Kasumi-1 (cell line): ENCODE measurements at places on chromosomes 4 and X.

- DNase-seq: no peak
These were observed 62.7 kb downstream of the HTRA3 start for GRCh38 chr4:8332038-8332857.

DNA sequence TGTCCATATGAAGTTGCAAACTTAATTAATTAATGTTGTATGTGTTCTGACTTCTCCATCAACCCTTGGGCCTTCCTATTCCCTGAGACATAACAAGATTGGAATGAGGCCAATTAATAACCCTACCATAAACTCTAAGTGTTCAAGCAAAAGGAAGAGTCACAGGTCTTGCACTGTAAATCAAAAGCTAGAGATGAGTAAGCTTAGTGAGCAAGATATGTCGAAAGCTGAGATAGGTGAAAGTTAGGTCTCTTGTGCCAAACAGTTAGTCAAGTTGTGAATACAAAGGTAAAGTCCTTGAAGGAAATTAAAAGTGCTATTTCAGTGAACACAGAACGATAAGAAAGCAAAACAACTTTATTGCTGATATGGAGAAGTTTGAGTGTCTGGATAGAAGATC lies 58.2 kb upstream of the GPRIN3 start:
- DNase-seq: no peak

GRCh38 chr4:69764311-69764710 lies 3.9 kb upstream of the SULT1B1 start:
- DNase-seq: no peak

- no peak for DNase-seq
These were observed 64.4 kb upstream of the CT45A1 start for GRCh38 chrX:135649029-135649428.

- peak; percentile 54 for DNase-seq
These were observed 51.7 kb upstream of the CHRDL1 start for GRCh38 chrX:110847334-110847733.

GRCh38 chr4:142377342-142378091 lies 468.6 kb downstream of the INPP4B start:
- no peak for DNase-seq

- no peak for DNase-seq
These were observed 47.2 kb downstream of the MAOA start for GRCh38 chrX:43703211-43703791.

DNA sequence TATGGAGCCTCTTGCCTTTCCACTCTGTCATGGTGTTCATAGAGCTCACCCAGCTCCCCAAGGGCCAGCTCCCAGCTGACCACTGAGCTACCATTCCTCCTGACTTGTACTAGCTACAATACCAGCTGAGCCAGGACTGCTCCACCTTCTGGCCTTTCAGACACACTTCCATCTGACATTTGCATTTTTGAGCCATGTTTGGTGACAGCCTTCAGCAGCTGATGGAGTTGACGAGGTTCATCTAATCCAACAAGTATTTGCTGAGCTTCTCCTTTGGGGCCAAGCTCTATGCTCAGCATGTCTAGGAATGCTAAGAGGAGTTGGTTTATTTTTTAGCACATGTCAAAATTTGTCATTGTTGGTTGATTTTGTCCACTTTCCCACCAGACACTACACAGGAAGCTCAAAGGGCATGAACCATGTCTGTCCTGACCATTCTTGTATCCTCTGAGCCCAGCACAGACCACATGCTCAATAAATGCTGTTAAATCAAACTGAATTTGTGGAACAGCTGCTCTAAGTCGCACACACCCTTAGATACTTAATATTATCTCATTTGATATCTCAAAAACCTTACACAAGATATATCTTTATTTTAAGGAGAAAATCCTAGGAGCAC lies 142.6 kb upstream of the PPARGC1A start:
- DNase-seq: peak; percentile 59

DNA sequence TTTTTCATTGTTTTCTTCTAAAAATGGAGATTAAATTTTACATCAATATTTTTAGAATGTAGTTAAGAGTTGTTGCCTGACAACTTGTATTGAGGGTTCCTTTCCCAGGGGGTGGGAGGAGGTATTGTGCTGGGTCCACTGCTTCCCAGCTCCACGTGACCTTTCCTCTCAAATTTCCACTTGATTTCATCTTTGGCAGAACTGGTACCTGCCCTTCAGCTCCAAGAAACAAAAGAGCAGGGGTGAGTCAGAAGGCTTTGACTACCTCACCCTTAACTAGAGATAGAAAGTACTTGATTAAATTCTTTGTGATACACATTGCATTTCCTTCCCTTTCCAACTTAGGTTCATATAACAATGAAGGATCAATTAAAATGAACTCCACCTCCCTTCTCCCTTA lies 19.7 kb downstream of the TRIM2 start:
- no peak for DNase-seq

DNA sequence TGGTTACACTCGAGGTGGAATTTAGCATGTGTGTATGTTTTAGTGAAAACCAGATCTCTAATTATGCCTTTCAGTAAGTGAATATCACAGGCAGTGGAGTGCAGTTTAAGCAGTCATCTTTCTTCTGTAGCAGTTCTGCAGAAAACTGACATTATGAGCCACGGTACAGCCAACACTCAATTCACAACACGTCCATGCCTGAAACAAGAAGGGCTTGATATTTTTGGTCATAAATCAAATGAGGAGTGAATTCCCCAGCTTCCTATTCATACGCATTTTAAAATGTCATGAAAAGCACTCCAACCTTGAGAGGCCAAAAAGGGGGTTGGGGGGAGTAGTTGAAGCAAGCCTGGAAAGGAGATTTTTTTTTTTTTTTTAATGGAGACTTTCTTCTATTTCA lies 316.7 kb downstream of the ARHGAP10 start:
- no peak for DNase-seq

DNA sequence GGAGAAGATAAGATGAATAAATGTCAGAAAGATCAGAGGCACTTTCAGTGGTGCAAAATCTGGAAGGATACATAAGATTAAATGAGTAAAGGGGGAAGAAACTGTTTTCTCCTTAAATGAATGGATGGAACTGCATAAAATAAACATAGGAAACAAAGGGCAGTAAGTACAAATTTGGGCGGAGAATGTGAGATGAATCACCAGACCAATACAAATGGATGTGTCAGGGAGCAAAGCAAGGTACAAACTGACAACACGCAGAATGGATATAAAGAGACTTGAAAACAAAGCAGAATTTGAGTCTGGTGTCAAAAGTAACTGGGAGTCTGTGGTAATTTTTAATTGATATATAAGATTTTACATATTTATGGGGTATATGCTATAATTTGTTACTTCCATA lies 175.3 kb upstream of the PCDH18 start:
- DNase-seq: no peak

DNA sequence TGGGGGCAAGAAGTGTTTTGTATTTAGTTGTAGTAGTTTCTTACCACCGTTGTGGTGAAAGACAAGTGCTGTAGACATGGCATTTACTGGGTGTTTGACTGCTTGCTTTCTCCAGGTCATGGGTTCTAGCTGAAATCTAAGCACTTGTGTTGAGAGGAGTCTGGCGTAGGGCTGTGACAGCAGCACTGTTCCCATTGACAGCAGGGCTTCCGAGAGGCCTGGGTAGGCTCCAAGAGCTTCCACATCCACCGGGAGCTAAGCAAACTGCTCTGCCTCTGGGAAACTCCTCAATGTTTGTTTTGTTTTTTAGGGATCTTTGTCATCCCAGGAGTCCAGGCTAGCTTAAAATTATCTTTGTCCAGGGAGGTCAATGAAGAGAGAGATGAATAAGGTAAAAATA lies 44.3 kb downstream of the BMPR1B start:
- no peak for DNase-seq

DNA sequence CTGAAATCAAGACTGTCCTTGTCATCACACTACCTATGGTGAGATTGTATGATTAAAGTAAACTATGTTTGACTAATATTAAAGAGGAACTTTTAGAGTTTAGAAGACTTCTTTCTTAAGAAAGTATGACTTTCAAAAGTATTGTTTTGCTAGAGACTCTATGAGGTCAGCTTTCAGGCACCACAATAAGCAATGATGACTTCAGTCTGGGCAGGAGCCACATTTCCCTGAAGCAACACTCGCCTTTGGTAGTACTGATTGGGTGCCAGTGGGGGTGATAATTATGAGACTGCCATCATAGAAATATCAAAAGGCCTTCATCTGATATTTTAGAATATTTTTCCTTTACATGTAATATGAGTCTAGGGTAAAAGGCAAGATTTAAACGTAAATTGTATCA lies 212.6 kb downstream of the DTHD1 start:
- no peak for DNase-seq

- DNase-seq: peak; percentile 46
These were observed 1953.1 kb upstream of the ADGRL3 start for GRCh38 chr4:59247032-59247431.

DNA sequence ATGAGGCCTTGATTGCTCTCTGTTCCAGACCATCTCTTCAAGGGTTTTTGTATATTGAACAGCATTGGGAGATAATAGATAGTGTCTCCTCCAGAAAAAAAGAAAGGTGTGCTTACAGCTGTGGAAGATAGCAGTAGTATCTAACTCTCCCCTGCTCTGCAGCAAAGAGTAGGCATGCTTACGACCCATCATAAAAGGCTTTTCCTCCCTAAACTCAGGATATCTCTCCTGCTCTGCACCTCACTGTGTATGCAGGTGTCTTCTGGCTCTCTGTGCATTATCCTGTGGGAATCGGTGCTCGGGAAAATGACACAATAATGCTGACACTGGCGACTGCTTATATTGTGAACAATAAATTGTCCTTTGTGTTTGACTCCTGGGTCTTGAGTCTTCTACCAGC lies 216.0 kb downstream of the RAB28 start:
- no peak for DNase-seq

GRCh38 chr4:181204109-181204508 lies 1039.1 kb upstream of the TENM3 start:
- DNase-seq: no peak

- no peak for DNase-seq
These were observed 39.2 kb downstream of the FMR1NB start for GRCh38 chrX:148020329-148020728.

- no peak for DNase-seq
These were observed 76.8 kb downstream of the CRMP1 start for GRCh38 chr4:5816101-5816500.

DNA sequence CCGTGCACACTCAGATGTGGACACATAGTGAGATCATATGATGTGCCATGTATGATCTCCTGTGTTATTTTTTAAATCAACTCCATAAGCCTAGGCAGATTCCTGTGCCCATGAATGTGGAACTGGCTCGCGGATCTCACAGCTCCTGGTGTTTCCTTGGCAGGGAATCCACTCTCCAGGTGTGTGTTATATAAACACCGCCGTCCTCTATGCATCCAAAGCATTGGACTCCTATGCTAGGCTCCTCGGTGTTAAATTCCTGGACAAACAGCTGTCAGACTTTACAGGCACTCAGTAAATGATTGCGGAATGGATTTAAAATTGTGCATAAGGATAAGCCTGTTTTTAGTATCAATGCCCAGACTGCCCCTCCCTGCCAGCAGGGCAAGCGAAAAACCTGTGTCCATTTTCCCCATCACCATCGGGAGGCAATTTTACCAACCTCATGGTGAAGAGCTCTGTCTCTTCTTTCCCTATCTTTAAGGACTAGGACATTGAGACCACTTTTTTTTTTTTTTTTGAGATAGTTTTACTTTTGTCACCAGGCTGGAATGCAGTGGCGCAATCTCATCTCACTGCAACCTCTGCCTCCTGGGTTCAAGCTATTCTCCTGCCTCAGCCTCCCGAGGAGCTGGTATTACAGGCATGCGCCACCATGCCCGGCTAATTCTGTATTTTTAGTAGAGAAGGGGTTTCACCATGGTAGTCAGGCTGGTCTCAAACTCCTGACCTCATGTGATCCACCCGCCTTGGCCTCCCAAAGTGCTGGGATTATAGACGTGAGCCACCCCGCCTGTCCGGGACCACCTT lies 23.6 kb upstream of the GPR78 start:
- no peak for DNase-seq

DNA sequence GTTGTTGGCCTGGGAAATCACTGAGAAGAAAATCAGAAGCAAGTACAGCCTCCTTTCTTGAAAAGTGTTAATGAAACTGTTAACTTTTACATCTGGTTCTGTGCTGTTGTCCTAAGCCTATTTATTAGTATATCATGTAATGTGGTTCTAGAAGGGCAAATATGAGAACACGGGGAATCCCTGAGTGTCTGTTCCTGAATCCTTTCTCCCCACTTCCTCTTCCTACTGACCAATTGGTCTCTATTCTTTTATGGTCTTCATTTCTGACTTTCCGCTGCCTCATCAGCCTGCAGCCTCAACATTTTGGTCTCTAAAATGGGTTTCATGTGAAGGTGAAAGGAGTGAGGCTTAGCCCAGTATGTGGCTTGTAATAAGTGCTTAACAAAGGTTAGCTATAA lies 159.9 kb upstream of the MAMLD1 start:
- no peak for DNase-seq

GRCh38 chrX:57677132-57677858 lies 2.8 kb downstream of the NLRP2B start:
- peak; percentile 17 for DNase-seq

DNA sequence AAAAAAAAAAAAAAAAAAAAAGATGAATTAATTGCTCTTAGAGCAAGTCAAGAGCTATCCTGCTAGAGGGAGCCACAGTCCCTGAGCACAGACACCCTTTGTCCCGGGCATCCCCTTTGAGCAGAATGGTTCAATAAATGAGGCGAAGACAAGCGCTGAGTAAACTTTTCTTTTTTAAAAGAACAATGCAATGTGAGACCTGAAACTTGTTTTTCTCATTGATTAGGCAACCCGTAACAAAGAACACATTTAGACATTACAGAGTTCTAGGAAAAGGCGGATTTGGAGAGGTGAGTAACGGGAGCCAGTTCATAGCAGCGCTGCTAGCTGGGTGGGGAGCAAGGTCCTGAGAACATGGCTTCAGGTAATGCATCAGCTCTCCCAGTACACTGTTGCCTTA lies 46.1 kb downstream of the GRK4 start:
- DNase-seq: no peak

GRCh38 chr4:185830263-185830994 lies 18.4 kb upstream of the SORBS2 start:
- DNase-seq: no peak

DNA sequence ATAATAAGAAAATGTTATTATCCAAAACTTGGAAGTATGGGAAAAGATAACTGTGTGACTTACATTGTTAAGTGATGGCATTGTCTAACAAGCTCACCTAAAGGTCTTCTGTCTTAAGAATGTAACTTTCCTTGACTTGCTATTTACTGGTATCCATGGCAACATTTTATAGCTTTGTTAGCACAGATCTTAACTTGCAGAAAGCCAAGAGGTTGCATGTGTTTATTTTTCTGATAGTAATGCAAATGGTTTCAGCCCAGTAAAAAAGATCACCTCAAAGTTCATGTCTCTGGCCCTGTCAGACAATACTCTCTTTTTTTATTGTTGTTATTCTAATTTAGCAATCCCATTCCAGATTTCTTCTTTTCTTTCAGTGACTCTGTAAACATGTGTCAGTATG lies 425.3 kb downstream of the SPRY1 start:
- no peak for DNase-seq
